Vagina (tissue), 2 donors: ENCODE measurements at places on chromosomes 7 and 10. TPM values are rescaled to one million over a fixed set of nuclear protein-coding genes. Genes with fewer than 3 reads are reported as not detected.

The PLAU gene
- total RNA-seq: 18.2 TPM

The FRMPD2 gene
- not detected for total RNA-seq

The SAMD9 gene
- total RNA-seq: 9.3 TPM

The AGAP9 gene
- 10.1 TPM for total RNA-seq

The MMS19 gene
- total RNA-seq: 92.6 TPM
